Fibroblast of the conjunctiva (primary cell): ENCODE measurements at places on chromosomes 12 and 14.

- no peak for DNase-seq
These were observed 15.5 kb downstream of the SUDS3 start for GRCh38 chr12:118391836-118392235.

DNA sequence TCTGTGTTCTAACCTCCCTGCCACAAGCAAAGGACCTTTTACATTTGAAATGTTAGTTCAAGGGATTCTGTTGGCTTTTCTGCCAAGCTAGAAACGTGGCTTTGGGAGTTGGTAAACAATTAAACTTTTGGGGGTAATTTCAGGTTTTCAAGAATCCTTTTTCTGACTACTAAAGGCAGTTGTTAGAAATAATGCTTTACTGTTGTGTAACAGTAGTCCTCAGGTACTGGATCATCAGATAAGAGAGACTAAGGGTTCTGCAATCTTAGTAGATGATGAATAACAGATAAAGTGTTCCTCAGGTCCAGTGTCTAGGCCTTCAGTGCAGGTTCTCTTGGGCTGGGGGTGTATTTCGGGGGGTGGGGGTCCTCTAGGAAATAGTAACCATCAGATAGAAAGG is 192.3 kb downstream of the SYNE2 start:
- DNase-seq: no peak

- no peak for DNase-seq
These were observed 82.6 kb downstream of the TAOK3 start for GRCh38 chr12:118290130-118290529.

- DNase-seq: no peak
These were observed 6.3 kb downstream of the MIS18BP1 start for GRCh38 chr14:45246691-45247090.

DNA sequence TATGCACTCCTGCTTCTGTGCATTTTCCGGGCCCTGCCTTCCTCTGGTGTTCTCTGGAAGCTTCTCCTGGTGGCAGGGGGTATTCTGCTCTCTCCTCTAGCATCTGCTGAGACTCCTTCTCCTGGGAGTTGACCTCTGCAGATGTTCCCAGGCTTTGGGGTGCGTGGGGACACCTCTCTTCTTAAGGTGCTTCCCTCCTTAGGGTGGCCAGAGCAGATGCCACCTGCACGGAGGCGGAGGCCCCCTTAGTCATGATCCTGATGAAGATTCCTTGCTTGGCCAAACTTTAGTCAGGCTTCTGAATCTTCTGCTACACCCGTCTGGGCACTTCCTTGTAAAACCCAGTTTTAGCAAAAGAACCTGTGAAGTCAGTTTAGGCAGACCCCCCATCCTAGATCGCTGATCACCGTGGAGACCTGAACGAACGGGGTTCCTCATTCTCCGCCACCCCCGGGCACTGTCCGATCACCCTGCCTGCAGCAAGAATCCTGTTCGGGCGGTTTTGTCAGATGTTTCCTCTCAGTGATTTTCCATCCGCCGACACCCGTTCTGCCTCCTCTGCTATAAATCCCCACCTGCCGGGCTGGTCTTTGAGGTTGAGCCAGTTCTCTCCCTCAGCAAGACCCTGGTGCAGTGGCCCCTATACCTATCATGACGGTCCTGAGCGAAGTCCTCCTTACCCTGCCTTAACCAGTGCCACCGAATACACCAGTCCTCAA is 111.9 kb downstream of the CALM1 start:
- DNase-seq: no peak

DNA sequence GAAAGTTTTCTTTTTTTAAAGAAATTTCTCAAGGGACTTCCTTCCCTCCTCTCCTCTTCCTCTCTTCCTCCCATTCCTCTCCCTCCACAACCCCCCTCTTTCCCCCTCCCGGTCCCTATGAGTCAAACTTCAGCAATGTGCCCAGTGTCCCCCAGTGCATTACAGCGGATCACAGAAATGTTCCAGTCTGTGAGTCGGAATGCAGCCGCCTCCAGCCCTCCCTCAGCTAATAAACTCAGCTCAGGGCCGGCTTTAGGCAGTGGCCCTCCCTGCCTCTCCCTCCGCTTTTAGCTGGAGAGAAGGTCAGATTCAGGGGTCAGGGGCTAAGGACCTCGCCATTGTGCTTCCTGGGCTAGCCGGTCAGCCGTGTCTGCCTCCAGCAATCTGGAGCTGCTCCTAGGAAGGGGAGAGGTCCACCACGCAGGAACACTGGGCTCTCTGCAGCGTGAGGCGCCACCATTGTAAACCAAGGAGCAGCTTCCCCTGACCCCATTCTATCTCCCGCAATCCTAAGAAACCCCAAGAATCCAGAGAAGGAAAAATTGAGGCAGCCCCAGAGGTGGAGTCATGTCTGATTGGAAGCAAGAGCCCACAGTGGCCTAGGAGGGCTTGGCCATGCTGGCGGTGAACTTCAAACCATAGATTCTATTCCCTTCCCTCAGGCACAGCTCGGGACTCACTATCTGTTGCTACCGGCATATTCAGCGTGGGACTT is 1.1 kb upstream of the HDAC7 start:
- peak; percentile 96 for DNase-seq

DNA sequence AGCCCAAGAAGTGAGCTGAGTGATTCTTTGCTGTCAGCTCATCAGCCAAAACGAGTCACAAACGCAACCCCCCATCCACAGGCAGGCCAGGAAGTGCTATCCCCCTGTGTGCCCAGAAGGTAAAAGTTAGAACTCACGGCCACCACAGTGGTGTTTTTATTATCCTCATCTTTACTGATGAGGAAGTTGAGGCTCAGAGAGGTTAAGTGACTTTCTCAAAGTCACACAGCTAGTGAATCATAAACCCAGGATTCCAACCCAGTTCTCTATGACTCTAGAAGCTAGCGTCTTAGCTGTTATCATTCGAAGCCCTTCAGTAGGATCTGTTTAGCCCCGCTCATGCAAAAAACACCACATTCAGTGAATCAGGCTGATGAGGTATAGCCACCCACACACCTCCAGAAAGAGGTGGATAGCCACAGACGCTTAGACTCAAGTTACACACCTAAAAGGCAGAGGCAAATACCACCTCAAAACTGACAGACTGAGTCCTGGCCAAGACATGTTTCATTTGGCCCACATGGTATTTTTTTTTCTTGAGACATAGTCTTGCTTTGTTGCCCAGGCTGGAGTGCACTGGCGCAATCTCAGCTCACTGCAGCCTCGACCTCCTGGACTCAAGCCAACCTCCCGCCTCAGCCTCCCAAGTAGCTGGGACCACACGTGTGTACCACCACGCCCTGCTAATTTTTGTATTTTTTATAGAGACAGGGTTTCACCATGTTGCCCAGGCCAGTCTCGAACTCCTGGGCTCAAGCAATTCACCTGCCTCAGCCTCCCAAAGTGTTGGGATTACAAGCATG is 100.7 kb downstream of the SCARB1 start:
- no peak for DNase-seq

DNA sequence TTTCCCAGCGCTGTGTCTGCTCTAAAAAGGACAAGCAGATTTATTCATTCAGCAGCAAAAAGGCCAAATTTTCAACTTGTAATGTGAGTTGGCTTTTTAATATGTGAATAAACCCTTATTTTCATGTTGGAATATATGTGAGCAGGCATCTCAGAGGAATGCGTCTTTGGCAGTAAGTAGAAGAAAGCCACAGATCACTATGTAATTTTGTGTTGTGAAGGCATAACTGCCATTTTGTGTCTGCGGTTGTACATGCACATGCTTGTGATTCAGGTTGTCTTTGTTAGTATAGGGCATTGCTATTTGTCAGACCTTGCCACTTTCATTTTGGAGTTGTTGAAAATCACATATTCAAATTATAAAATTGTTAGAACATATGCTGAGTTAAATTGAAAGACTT is 398.8 kb upstream of the RGS6 start:
- peak; percentile 13 for DNase-seq

DNA sequence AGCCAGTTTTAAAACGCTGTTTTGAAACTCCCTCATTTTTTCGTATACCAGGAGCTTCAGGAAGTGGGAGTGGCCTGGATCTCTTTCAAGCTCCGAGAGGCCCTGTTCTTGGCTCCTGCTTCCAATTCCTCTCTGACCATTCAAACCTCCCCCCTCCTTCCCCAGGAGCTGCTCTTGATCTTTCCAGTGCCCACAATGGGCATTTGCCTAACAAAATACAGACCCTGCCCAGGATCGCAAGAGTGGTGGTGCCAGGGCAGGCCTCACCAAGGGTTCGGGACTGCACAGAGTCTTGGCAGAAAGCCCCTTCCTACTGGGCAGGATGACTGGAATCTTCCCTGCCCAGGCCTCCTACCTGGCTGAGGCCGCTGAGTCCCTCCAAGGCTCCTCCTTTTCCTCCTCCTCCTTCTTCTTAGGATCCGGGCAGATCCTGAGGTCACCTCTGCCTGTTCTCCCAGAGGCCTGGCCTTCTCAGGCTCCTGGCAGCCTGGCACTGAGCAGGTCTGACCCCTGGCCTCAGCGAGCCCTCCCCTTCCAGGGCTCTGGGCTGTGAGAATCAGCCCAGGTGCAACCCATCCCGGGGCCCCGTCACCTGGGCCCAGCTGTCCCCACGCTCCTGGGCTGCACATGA is 46.9 kb upstream of the NOS1 start:
- peak; percentile 2 for DNase-seq

GRCh38 chr12:72191761-72192160 is 80.4 kb upstream of the TRHDE start:
- DNase-seq: no peak

DNA sequence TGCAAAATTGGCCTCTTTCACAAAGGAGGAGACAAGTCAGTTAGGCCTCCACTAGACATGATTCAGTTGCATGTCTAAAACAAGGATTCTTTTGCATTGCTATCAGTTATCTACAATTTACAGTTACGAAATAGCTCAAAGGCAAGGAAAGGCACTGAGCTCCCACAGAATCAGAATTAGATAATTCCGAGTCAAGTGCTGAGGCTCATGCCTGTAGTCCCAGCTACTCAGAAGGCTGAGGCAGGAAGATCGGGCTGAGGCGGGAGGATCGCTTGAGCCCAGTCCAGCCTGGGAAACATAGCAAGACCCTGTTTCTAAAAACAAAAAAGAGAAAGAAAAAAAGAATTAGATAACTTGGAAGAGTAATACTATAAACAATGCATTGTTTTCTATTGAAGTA is 12.3 kb upstream of the RTRAF start:
- DNase-seq: no peak

GRCh38 chr14:34020014-34020413 is 69.1 kb upstream of the EGLN3 start:
- no peak for DNase-seq

GRCh38 chr14:101665478-101666078 is 95.9 kb upstream of the PPP2R5C start:
- DNase-seq: peak; percentile 8

GRCh38 chr14:51836417-51836816 is 24.0 kb upstream of the GNG2 start:
- DNase-seq: no peak

DNA sequence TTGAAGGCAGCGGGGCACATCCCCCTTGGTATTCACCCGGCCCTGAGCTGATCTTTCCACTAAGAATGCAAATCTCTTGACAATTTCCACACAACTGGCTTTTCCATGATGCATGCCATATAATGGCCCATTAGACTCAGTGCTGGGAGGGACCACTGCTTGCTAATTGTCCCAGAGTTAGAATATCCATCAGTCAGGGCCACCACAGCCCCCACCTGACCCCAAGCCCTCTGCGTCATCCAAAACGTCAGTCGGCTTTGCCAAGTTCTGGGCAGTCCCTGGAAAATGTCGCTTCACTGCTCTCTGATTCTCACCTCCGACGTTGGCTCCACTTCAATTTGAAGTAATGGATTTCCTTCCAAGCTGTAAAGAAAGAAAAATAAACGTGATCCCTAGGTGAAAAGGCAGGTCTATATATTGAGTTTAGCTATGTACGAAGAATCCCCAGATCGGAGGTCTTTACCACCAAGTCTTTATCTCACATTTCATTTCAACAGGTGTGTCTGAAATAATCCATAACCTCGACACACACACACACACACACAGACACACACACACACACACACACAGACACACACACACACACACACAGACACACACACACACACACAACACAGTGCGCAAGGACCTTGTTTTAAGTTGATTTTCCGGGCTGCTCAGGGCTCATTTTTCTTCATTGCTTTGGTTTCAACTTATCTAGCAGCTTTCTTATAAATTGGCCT is 165.5 kb upstream of the NOS1 start:
- DNase-seq: no peak

GRCh38 chr12:46475972-46476645 is 103.5 kb upstream of the SLC38A2 start:
- DNase-seq: no peak

- DNase-seq: peak; percentile 17
These were observed 25.7 kb downstream of the METTL25 start for GRCh38 chr12:82383930-82384552.

- no peak for DNase-seq
These were observed 90.9 kb downstream of the ACTN1 start for GRCh38 chr14:68888025-68888850.

GRCh38 chr12:75751769-75752471 is 240.5 kb upstream of the KRR1 start:
- no peak for DNase-seq

- no peak for DNase-seq
These were observed 92.8 kb downstream of the SLC15A5 start for GRCh38 chr12:16184681-16185080.

GRCh38 chr14:38505221-38505972 is 249.5 kb upstream of the CLEC14A start:
- DNase-seq: no peak

GRCh38 chr14:22255017-22255950 is 333.7 kb downstream of the DAD1 start:
- DNase-seq: no peak

DNA sequence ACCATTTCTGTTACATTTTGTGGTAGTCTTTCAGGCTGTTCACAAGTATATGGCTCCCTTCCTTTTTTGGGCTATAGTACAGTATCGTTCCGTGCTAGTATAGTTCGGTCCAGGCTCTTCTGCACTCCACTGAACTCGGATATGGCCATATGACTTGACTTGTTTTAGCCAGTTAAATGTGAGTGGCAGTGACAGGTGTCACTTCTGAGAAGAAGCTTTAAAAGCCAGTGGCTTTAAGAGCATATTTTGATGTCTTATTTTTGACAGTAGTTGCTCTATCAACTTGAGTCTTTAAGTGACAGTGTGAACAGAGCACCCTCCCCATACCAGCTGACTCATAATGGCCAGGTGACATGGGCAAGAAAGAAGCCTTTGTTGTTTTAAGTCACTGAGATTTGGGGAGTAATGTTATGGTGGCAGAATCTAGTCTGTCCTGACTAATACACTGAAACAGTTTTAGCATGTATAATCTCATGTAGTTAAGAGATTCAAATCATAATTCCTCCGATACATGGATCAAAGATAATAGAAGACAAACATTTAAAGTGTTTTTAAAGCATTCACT is 64.6 kb downstream of the ANO4 start:
- DNase-seq: no peak

GRCh38 chr12:88925454-88925853 is 345.2 kb upstream of the KITLG start:
- no peak for DNase-seq

GRCh38 chr12:46103559-46104383 is 113.4 kb upstream of the SCAF11 start:
- no peak for DNase-seq

GRCh38 chr14:50447461-50447860 is 50.8 kb upstream of the CDKL1 start:
- no peak for DNase-seq

- no peak for DNase-seq
These were observed 447 bp upstream of the NUBPL start for GRCh38 chr14:31560759-31561154.
